Left lung (tissue), 14 donors: ENCODE measurements at places on chromosomes 2 and 18. TPM values are rescaled to one million over a fixed set of nuclear protein-coding genes. Genes with fewer than 3 reads are reported as not detected.
A peak's percentile ranks its signal among the peaks of the same experiment; 100 is the strongest.

DNA sequence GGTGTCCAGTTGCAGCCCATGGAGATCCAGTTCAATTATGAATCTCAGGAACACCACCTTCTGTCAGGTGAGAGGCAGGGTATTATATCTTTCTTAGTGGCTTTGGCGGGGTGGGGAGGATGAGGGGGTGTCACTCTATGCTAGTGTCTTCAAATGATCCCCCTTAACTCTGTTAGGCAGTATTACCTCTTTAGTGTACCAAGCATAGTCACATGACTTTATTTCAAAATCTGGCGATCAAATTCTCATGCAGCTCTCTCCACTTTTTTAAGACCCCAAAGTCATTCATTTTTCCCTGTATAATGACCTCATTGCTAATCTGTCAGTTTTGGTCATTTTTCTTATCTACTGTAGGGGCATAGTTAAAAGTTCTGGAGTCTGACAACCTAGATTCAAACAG is 1.1 kb upstream of the ZSCAN30 start:
- H3K27ac ChIP-seq = no peak overlapping the region
- no peak for DNase-seq
- no peaks in the 10 kb centered on the region for H3K27me3 ChIP-seq
- peaks cover 23% of the 10 kb centered on the region for H3K4me1 ChIP-seq
- H3K36me3 ChIP-seq = no peaks in the 10 kb centered on the region

The ABCG5 gene
- not detected for total RNA-seq

- H3K36me3 ChIP-seq = no peaks in the 10 kb centered on the region
- H3K4me3 ChIP-seq = no peak overlapping the region
- H3K27ac ChIP-seq = no peak overlapping the region
- H3K27me3 ChIP-seq = no peaks in the 10 kb centered on the region
Measured at GRCh38 chr18:25557011-25557410, 205.0 kb upstream of the ZNF521 start.

The TUBA3E gene
- total RNA-seq = not detected

The IL1R1 gene
- 224 TPM for total RNA-seq

GRCh38 chr2:36444216-36444936 is 88.8 kb downstream of the CRIM1 start:
- no peaks in the 10 kb centered on the region for H3K36me3 ChIP-seq
- no peak overlapping the region for H3K27ac ChIP-seq
- DNase-seq = no peak
- H3K4me3 ChIP-seq = no peak overlapping the region
- no peaks in the 10 kb centered on the region for H3K27me3 ChIP-seq
- H3K4me1 ChIP-seq = no peaks in the 10 kb centered on the region

DNA sequence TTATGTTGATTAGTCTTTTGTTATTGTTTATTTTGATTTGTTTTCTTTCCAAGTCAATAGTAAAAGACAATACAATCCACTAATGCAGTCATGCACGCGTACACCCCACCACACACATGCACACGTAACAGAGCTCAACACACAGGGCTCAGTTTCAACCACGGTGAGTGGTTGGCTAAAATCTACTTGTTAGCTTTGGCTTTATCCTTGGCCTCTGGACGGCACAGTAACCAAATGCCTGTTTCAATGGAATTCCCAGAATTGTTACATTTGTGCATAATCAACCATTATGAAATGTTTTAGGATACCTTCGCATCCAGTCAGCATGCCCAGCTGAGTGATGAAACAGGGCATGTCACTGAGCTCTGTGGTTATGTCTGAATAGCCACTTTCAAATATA is 53.2 kb downstream of the NYAP2 start:
- H3K4me1 ChIP-seq = no peaks in the 10 kb centered on the region
- no peaks in the 10 kb centered on the region for H3K36me3 ChIP-seq
- no peak overlapping the region for H3K27ac ChIP-seq
- DNase-seq = no peak
- H3K27me3 ChIP-seq = no peaks in the 10 kb centered on the region
- no peak overlapping the region for H3K4me3 ChIP-seq

The SLC1A4 gene
- 16.9 TPM for total RNA-seq

DNA sequence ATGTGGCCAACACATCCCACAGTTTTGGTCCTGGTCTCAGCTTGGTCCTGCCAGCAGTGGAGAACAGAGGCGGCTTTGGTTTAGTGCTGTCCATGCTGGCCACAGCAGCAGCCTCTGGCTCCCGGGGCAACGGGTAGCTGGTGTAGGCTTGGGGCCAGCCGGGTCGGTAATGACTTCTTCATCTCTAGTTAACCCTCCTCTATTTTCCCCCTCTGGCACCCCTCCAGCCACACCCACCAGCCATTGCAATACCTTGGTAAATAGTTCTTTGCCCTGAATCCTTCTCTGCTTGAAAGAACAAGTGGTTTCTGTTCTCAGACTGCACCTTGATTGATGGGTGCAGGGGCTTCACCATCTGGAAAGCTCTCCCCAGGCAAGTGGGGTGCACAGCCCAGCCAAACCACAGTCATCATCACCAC is 31.7 kb upstream of the ZNF396 start:
- no peaks in the 10 kb centered on the region for H3K36me3 ChIP-seq
- DNase-seq = peak; percentile 69
- H3K27ac ChIP-seq = no peak overlapping the region
- H3K27me3 ChIP-seq = no peaks in the 10 kb centered on the region
- H3K4me3 ChIP-seq = no peak overlapping the region

The DSG3 gene
- total RNA-seq = not detected

- no peak overlapping the region for H3K4me3 ChIP-seq
- no peaks in the 10 kb centered on the region for H3K36me3 ChIP-seq
- no peak for DNase-seq
- H3K27me3 ChIP-seq = no peaks in the 10 kb centered on the region
- no peaks in the 10 kb centered on the region for H3K4me1 ChIP-seq
Measured at GRCh38 chr18:51890762-51891161, 449.2 kb upstream of the DCC start.

DNA sequence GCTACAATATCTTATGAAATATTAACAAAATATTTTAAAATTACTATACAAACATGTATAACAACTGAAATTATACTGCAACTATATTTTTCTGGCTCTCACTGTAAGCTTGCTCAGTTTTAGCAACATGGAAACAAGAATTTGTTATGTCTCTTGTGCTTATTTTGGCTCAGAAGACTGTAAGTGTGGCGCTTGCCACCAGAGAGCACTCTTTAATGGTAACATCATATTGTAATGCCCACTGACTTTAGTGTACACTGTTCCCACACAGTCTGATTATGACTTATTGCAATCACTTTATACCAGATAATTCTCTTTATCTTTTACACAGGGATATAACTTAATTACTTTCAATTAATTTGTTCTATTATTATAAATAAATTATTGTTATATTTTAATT is 1500.6 kb upstream of the TMEFF2 start:
- H3K4me1 ChIP-seq = no peaks in the 10 kb centered on the region
- no peak overlapping the region for H3K4me3 ChIP-seq
- peak; percentile 0 for DNase-seq
- no peaks in the 10 kb centered on the region for H3K27me3 ChIP-seq
- no peaks in the 10 kb centered on the region for H3K36me3 ChIP-seq

DNA sequence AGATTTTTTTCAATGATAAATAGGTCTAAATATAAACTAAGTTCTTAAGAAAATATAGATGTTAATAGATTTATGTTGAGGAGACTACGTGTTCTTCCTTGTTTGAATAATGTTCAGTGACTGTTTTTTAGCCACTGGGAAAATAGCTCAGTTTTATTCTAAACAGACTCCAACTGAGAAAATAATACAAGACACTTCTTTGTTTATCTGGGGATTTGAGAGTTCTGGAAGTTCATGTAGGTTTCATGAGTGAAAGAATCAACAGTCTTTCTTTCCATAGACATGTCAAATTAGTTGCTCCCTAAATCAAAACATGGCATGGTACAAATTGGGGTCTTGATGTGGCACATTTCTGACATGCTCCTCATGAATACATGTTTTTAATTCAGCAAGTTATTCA is 177.7 kb downstream of the MREG start:
- peaks cover 10% of the 10 kb centered on the region for H3K4me1 ChIP-seq
- no peak overlapping the region for H3K4me3 ChIP-seq
- H3K36me3 ChIP-seq = no peaks in the 10 kb centered on the region
- no peaks in the 10 kb centered on the region for H3K27me3 ChIP-seq

DNA sequence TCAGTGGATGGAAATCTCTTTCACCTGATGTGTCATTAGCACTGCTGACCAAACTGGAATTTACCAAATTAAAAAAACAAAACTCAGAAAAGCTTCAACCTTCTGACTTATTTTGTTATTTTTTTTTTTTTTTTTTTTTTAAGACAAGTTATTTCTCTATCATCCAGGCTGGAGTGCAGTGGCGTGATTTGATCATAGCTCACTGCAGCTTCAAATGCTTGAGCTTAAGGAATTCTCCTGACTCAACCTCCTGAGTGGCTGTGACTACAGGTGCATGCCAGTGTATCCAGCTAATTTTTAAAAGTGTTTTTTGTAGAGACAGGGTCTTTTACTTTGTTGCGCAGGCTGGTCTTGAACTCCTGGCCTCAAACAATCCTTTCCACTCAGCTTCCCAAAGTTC is 155.6 kb downstream of the LRRTM1 start:
- DNase-seq = no peak
- H3K27ac ChIP-seq = no peak overlapping the region
- H3K4me1 ChIP-seq = no peaks in the 10 kb centered on the region
- H3K27me3 ChIP-seq = no peaks in the 10 kb centered on the region
- H3K4me3 ChIP-seq = no peak overlapping the region

The FAM110C gene
- 2.8 TPM for total RNA-seq

- no peak overlapping the region for H3K4me3 ChIP-seq
- no peaks in the 10 kb centered on the region for H3K36me3 ChIP-seq
- H3K27me3 ChIP-seq = no peaks in the 10 kb centered on the region
Measured at GRCh38 chr2:239369631-239370161, 31.1 kb downstream of the HDAC4 start.

The MATN3 gene
- total RNA-seq = 9.1 TPM

The SPR gene
- total RNA-seq = 41.9 TPM

DNA sequence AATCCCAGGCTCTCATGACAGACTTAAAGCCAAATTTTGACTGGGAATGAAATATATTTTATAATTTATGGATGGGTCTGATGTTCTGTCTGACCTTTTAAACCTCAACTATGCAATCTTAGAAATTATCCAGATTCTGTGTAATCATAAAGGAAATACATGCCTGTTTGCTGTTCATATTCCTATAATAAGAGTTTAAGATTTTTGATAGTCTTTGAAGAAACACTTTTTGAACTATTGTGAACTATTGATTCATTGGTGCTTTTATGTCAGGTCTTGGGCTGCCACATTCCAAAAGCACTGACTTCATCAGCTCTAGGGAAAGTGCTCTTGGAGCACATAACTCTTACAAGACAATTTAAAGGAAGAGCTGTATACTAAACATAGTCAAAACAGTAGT is 64.2 kb downstream of the CCDC150 start:
- H3K36me3 ChIP-seq = no peaks in the 10 kb centered on the region
- DNase-seq = no peak
- no peaks in the 10 kb centered on the region for H3K27me3 ChIP-seq
- no peak overlapping the region for H3K27ac ChIP-seq
- H3K4me3 ChIP-seq = no peak overlapping the region

- no peak overlapping the region for H3K4me3 ChIP-seq
- no peaks in the 10 kb centered on the region for H3K36me3 ChIP-seq
- DNase-seq = peak; percentile 65
Measured at GRCh38 chr18:37537868-37538525, 27.6 kb downstream of the CELF4 start.

DNA sequence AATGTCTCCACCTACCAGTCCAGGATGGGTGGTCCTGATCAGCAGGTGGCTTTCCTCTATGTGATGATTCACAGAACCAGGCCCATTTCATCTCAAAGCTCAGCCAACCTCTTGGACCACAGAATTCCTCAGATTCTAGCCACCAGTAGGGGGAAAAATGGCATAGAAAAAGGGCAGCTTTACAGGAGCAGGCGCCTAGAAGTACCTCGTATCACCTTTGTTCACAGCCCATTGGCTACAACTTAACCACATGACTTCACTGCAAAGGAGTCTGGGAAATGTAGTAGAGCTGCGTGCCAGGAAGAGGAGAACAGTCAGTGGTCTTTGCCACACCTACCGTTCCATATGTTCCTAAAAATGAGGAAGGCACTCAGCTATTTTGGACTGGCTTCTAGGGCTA is 62.8 kb upstream of the DTNA start:
- no peaks in the 10 kb centered on the region for H3K36me3 ChIP-seq
- no peak for DNase-seq
- H3K4me1 ChIP-seq = peaks cover 4% of the 10 kb centered on the region
- H3K27ac ChIP-seq = no peak overlapping the region

DNA sequence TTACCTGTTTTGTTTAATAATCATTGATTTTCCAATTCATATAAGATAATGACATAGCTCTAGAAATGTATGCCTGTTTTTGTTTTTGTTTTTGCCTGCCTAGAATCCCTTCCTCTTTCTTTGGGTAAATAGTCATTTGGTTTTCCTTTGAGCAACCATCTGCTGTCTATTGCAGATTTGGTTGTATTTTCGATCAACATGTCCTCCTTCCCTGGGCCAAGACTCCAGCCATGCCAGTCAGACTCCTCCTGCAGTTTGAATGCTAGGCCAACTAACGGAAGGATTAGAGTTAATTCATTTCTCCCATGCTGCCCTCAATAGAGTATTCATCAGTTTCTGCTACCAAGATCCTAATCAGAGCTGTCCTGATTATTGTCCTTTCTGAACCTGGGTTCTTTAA is 67.1 kb downstream of the MAIP1 start:
- no peaks in the 10 kb centered on the region for H3K27me3 ChIP-seq
- DNase-seq = no peak
- no peak overlapping the region for H3K4me3 ChIP-seq
- no peaks in the 10 kb centered on the region for H3K4me1 ChIP-seq
- H3K36me3 ChIP-seq = no peaks in the 10 kb centered on the region

DNA sequence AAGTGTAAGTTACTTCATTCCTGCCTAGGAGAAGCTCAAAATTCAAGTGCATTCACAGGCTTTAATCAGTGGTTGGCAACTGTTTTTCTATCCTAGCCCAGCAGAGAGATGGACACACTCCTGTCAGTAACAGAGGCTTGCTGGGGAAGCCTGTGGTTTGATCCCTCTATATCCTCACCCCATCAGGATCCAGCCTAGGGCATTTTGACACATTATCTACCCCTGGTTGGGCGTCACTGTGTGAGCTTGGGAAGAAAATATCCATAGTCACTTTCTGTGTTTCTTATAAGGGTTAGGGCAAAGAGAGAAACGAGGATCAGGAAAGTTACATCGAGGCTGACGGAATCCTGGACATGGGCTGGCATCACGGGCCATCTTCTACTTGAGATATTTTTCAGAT is 10.0 kb downstream of the NT5DC4 start:
- no peaks in the 10 kb centered on the region for H3K36me3 ChIP-seq
- DNase-seq = no peak
- no peak overlapping the region for H3K27ac ChIP-seq
- H3K4me1 ChIP-seq = peaks cover 35% of the 10 kb centered on the region
- H3K27me3 ChIP-seq = no peaks in the 10 kb centered on the region
- H3K4me3 ChIP-seq = no peak overlapping the region

GRCh38 chr2:120981443-120981842 is 245.8 kb downstream of the GLI2 start:
- H3K36me3 ChIP-seq = no peaks in the 10 kb centered on the region
- no peaks in the 10 kb centered on the region for H3K27me3 ChIP-seq
- H3K4me1 ChIP-seq = no peaks in the 10 kb centered on the region
- DNase-seq = no peak

DNA sequence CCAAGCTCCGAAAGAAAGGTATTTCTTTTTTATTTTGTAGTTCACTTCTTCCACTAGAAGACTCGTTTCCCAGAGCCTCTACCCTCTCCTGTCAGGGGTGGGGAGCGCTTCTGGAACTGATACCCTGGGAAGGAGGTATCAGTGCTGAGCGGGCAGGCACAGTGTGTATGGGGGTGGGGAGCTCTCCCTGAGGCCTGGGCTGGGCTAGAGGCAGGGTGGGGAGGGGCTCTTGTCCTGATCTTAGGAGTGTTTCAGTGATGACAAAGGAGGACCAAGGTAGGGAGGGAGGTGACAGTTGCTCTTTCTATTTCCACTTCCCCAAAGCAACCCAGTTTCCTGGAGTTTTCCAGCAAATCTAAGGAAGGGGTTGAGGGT is 65.4 kb downstream of the ARHGAP25 start:
- no peak overlapping the region for H3K4me3 ChIP-seq
- H3K27me3 ChIP-seq = no peaks in the 10 kb centered on the region
- no peak overlapping the region for H3K27ac ChIP-seq
- H3K4me1 ChIP-seq = peaks cover 88% of the 10 kb centered on the region
